ENCODE measurements at places on chromosomes 2 and 18.

DNA sequence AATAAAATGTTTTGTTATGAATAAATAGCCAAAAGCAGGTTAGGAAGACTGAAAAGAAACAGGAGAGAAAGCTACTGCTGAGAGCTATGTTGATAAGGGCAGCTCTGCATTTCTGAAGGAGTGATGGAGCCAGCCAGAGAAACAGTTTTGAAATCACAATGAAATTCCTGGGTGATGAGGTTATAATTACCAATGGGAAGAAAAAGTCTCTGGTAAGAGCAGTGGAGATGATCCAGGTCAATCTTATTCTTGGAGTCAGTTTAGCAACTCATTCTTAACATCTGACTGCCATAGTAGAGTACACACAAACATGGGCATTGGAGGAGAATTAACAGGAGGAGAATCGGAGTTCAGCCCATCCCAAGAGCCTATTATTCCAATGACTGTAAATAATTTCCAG is 2.4 kb downstream of the ALKAL2 start:
- peak; percentile 74 for DNase-seq

DNA sequence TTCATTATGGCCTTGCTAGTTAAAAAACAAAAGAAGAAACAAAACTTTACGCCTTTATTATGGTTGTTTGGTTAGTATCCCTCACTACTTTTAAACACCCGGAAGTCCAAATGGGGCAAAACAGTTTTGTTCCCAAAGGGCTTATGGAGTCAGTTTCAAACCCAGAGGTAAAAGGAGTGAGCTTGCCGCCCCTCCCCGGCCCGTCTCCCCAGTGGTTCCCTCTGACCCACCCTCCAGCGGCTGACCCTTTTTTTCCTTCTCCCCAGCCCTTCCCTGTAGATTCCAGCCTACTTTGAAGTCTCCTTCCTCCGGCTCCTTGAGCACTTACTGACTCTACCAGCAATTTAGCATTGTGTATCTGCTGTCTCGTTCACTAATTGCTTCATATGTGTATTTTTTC is 209.2 kb downstream of the ICOS start:
- DNase-seq: no peak

DNA sequence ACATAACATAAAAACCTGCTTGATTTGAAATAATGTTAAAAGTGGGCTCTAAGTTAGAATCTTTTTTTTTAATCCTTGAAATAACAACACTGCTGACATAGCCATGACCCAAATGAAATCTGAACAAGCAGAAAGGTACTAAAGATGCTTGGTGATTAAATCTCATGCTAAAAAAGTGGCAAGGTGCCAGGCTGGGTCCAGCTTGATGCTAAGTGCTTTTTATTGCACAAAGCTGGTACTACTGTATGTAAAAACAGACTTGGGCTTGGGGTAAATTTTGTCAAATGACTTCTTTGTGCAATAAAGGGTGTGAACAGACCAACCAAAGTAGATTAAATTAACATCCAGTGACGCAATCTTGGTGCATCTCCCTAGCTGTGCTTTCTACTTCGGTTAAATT is 13.4 kb downstream of the BCL11A start:
- DNase-seq: no peak

DNA sequence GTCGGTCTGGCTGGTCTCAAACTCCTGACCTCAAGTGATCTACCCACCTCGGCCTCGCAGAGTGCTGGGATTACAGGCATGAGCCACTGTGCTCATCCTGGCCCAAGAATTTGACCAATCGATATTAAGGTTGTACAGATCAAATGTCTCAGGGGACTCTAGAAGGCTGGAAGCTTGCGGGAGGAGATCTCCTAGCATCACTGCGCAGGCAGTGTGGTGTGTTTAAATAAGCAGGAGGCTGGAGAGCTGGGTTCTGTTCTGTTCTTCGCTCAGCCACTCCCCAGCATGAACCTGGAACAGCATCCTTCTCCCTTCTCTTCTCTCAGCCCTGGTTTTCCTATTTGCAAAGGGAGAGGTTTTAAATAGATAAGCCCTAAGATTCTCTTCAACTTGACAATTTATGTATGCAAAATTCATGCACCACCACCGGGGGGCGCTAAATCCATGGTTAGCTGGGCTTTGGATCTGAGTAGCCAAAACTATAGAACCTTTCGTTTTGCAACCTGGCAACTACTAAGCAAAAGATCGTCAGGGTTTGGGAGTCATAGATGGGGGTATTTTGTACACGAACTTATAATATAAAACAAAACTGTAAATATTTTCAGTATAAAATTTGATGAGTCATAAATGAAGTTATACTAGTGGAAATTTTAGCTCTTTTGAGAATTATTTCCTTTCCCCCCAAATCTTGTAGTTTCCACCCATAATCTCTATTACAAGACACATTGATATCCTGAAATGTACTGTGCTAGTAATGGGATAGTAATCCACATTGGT is 60.6 kb downstream of the SLC16A14 start:
- DNase-seq: peak; percentile 61

- no peak for DNase-seq
Measured at GRCh38 chr2:57698935-57699449, 347.6 kb upstream of the VRK2 start.

DNA sequence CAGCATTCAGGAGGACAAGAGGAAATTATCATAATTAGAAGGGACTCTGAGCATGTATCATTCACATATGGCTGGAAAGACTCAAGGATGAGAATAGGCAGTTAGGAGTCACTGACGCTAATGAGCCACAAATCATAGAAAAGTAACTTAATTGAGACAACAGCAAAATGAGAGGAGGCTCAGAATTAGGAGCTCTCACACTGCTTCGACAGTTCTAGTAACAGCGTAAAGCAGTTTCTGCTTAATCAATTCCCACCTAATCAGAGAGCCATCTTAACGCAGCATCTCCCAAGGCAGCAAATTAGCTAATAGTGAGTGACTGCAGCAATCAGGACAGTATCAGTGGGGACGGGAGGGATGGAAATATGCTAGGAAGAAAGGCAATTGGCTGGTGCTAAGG is 32.8 kb downstream of the ANKRD44 start:
- DNase-seq: no peak

DNA sequence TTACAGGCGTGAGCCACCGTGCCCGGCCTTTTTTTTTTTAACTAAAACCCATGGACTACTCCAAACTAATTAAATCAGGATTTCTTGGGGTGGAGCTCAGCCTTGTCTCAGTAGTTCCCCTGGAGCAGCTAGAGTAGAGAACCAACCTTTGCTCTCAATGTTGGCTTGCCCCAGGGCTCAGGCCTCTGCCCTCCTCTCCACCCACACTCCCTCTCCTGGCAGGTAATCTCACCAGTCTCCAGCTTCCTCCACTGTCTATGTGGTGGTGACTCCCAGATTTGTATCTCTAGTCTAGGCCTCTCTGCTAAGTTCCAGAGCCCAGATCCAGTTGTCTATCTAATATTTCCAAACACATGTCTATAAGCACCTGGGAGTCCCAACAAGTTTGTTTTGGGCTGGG is 9.6 kb upstream of the MTA3 start:
- DNase-seq: no peak

- no peak for DNase-seq
Measured at GRCh38 chr2:20600756-20601325, 50.1 kb downstream of the HS1BP3 start.

DNA sequence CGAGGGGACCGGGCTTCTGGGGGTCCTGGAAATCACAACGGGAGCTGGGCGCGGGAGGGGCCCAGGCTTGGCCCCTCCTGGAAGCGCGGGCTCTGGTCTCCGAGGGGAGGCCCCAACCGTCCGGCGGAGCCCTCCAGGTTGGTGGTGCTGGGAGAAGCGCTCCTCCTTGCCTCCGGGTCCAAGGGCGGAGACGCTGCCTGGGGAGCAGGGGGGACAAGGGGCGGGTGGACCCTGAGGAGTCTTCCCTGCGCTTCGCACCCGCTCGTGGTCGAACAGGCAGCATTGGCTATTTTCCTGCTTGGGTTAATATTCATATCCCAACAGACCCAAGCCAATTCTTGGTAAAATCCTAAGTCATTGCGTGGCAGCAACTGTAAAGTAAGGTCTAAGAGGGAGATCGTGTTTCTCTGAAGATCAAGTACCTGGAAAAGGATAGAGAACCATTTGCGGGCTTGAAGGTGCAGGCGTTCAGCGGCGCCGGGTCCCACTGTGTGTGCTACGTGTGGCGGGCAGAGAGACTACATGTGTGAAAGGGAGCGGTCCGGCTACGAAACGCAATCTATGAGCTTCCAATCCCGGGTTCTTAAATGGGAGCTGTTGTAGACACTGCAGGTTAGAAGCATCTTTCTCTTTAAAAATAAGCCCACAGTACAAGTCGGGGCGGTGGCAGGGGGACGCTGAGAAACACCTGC is 805 bp downstream of the CIDEA start:
- no peak for DNase-seq

DNA sequence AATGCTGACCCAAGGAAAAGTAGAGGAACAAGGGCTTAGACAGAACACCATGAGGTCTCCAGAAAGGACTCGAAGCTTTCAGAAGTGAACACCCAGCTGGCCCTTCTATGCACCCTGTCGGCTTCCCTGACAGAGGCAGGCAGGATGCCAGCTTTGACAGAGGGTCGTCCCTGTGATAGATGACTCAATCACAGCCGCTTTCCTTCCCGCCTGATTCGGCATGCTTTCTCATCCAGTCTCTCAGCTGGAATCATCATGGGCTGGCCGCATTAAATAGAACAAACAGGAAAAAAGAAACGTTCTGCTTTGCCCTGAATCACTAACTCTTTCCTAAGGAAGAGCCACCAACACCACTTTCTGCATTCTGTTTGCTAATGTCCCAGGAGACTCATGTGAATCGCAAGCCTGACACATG is 140.3 kb upstream of the RAB12 start:
- DNase-seq: peak; percentile 61

DNA sequence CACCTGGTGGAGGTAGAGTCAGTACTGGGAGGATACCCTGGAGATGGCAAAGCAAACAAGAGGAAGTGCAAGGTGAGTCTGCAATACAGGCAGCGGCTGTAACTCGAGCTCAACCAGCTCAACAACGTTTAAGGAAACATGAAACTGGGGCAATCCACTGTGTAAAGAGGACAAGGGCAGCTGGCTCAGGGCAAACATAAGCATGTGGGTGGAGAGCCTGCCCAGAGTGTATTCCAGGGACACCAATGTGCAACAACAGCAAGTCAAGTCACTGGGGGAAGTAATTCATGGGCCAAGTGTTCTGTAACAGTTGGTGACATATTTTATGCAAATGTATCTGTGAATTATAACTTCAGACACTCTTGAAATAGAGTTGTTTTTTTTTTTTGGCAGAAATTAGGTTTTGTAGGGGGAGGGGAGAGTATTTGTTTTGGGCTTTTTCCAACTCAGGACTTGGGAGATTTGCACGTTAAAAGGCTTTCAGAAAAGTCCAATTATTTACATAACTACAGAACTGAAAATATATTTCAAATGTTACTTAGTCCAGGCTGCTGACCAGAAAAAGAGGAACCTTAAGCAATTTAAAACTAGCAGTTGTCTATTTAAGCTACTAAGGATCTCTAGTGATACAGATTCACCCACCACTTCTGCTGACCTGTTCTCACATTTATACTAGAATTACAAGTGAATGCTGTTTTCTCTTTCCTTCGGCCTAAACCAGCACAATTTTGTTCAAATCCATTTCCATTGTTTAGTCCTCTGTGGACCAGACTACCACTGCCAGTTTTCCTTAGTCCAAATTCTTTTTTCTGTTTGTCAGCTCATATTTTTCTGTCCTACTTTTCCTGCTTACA is 18.6 kb downstream of the NRXN1 start:
- no peak for DNase-seq

GRCh38 chr2:36337354-36337753 is 18.2 kb upstream of the CRIM1 start:
- no peak for DNase-seq

- peak; percentile 63 for DNase-seq
Measured at GRCh38 chr2:290090-290722, 2.3 kb upstream of the ALKAL2 start.

DNA sequence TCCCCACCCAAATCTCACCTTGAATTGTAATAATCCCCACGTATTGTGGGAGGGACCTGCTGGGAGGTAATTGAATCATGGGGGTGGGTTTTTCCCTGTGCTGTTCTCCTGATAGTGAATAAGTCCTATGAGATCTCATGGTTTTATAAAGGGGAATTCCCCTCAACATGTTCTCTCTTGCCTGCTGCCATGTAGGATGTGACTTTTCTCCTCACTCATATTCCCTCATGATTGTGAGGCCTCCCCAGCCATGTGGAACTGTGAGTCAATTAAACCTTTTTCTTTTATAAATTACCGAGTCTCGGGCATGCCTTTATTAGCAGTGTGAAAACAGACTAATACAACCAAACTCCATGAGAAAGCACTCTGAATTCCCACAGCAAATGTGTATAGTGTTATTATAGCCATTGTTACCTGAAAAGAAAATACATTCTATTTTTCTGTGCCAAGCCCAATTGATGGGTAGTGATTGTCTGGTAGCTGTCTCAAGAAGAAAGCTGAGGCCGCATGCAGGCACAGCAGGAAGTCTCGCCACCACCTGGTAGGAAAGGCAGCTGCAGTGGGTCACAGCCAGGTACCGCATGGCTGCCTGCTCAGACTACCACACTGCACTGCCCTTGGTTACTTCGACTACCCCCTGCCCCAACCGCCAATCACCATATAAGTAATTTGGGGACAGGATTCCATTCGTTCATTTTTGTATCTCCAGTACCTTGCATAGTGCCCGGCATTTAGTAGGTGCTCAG is 10.3 kb upstream of the ZBTB7C start:
- no peak for DNase-seq

GRCh38 chr2:168758970-168759820 is 43.2 kb upstream of the NOSTRIN start:
- DNase-seq: peak; percentile 52

GRCh38 chr2:97868986-97869721 is 126.6 kb downstream of the TMEM131 start:
- DNase-seq: peak; percentile 94

DNA sequence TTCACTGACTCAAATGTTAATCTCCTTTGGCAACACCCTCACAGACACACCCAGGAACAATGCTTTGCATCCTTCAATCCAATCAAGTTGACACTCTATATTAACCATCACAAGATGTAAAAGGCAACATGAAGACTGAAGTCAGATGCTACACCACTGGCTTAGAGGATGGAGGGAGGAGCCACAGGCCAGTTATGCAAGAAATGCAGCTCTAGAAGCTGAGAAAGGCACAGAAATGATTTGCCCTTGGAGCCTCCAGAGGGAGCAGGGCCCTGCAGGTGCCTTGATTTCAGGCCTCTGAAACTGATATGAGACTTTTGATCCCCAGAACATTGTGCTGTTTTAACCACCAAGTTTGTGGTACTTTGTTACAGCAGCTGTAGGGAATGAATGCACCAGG is 276.3 kb downstream of the KCNS3 start:
- no peak for DNase-seq

DNA sequence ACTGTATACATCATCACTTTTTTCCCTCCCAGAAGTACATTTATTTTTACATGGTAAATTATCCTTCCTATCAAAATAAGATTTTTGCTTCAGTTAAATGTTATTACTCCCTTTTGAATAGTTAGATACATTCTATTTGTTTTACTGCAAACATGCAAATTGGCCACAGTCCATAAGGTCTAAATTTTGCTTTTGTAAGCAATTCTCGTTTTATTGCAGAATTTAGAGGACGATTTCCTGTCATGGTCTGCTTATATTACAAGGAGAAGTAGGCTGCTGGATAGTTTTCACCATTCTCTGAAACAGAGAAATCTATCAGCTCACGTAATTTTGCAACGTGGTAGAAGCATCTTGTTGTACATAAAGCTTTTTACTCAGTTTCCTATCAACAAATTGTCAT is 1632.5 kb downstream of the LRP1B start:
- no peak for DNase-seq
